ENCODE measurements at places on chromosomes 5 and 9.

DNA sequence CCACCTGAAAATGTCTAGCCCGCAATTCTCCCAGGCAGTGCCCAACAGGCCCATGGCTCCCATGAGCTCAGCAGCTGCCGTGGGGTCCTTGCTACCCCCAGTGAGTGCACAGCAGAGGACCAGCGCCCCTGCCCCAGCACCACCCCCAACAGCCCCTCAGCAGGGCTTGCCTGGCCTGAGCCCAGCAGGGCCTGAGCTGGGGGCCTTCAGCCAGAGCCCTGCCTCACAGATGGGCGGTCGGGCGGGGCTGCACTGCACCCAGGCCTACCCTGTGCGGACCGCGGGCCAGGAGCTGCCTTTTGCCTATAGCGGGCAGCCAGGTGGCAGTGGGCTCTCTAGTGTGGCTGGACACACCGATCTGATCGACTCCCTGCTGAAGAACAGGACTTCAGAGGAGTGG lies 19.3 kb upstream of the LTC4S start:
- no peak for DNase-seq

DNA sequence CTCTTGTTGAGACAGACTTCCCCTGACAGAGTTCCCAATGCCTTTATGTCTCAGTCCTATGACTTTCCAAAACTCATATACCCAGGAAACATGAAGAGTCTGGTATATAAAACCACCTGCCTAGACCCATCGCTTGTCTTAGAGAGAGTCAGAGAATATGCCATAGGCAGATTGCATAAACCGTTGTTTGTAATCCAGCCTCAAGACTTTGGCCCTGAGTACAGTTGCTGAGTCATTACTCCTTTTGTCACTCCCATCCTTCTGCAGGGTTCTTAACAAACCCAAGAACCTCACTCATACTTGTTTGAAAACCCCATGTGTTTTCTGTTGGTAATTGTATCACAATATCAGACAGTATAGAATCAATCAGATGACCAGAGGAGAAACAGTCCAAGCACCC lies 616.3 kb downstream of the SLCO4C1 start:
- DNase-seq, result no peak

DNA sequence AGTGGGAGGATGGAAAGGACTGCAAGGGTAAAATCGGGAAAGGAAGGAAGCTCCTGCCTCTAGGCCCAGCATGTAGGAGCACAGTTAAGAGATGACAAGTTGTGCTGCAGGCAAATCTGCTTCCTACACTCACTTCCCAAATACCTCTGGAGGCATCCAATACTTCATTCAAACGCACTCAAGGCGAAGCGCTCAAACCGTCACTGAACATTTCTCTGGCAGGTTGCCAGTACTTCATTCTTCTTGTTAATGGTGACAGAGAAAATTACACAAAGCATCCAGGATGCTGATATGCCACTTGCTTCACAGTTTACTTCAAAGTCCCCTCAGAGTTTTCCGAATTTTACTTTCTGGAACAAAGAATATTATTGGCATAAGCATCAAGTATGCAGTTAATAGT lies 59.8 kb downstream of the NREP start:
- no peak for DNase-seq

DNA sequence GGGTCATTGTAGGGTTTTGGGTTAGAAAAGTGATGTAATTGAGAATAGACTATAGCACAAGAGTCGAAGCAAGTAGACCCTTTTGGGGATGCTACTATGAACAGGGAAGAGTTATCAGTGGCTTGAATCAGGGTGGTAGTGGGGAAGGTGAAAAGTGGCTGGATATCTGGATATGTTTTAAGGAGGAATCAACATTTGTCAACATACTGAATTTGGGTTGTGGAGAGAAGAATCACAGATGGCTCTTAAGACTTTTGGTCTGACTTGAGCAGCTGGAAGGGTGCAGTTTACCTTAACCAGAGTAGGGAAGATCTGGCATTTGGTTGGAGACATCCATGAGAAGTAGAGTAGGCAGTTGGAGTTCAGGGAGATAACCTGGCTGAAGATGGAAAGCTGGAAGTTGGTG lies 38.5 kb upstream of the FCHO2 start:
- DNase-seq, result no peak

DNA sequence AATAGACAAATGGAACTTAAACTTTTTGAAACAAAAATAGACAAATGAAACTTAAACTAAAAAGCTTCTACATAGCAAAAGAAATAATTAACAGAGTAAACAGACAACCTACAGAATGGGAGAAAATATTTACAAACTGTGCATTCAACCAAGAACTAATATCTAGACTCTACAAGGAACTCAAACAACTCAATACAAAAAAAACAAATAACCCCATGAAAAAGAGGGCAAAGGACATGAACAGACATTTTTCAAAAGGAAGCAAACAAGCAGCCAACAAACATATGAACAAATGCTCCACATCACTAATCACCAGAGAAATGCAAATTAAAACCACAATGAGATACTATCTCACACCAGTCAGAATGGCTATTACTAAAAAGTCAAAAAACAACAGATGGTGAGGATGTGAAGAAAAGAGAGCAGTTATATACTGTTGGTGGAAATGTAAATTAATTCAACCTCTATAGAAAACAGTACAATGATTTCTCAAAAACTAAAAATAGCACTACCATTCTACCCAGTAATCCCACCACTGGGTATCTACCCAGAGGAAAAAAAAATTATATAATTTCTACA lies 170.8 kb upstream of the RGMB start:
- no peak for DNase-seq

DNA sequence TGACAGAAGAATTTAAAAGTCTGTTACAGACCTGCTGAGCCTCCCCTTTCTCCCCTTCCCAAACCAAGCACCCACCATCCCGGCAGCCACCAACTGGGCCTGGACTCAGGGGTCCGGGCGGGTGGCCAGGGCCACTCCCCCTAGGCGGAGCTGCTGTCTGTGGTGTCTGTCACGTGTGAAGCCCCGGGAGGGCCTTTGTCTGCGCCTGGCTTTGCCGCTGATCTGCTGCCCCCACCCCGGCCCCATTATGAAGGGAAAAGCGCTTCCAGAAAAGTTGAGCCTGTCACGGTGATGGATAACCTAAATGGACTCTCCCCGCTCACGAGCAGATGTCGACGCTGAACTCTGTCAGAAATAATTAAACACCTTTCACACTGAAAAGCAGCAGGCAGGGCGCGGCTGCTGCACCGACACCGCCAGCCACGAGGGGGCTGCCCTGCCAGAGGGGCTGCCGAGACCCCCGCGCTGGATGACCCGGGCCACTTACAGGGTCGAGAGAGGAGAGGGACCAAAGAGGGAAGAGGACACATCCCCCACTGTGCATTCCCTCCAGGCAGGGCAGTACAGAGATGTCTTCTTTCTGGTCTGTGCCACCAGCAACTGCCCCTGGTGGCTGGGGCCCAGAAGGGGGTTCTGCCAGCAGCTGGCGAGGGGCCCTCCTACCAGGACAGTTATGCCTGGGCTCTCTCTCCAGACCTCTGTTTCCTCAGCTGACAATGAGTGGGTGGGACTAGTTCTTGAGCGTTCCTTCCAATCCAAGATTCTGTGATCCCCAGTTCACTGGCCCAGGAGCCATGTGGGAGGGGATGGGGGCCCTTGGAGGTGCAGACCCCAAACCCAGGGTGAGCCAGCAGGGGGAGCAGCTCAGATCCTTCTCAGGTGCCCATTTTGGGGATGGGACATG lies 36.0 kb upstream of the BARHL1 start:
- no peak for DNase-seq

GRCh38 chr9:95491543-95492320 lies 25.0 kb downstream of the PTCH1 start:
- no peak for DNase-seq

- no peak for DNase-seq
Observed at GRCh38 chr5:565782-566440, 41.7 kb upstream of the SLC9A3 start.

DNA sequence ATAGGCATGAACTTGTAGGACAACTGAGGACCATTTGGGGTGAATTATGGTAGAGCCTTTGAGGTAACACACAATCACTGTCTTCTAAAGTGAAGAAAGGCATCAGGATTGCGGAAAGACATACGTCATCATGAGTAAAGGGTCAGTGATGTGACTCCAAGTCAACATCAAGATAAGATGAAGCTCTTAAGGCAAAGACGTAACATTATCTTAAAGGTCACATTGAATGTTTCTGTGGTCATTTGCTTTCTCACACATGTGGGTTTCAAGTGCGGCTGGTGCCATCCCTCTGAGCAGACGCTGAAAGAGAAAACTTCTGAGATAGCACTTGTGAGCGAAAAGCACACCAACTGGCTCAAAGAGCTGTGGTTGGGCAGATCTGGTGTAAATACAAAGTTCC lies 63.3 kb upstream of the GRAMD2B start:
- DNase-seq, result no peak

GRCh38 chr5:80619086-80619485 lies 35.4 kb upstream of the MSH3 start:
- DNase-seq, result no peak

- no peak for DNase-seq
Observed at GRCh38 chr5:96321345-96321744, 111.7 kb downstream of the PCSK1 start.

DNA sequence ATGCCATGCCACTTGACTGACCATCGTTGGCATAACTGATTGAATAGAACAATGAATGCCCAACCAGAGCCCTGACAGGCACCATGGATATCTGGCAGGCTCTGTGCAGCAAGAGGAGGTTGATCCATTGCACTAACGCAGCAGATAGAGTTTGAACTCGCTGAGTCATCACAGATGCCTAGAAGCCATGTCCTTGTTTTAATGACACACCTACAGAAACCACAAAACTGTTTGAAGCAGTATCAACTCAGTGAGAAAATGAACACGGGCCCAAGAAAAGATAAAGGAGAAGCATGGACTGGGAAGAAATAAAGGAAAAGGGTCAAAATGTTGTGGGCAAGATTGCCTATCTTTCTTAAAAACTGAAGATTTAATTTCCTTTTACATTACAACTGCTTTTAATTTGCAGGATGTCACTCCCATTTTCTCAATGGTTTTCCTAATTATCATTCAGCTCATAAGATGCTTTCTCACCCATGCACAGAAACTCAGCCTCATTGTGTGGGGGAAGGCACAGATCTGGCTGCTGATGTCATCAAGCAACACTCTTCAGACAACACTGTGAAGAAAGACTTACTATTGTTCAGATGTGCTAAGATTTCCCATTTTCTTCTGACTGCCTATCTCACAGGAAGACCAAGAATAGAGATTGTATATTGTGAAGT lies 129.0 kb downstream of the PIK3R1 start:
- no peak for DNase-seq

DNA sequence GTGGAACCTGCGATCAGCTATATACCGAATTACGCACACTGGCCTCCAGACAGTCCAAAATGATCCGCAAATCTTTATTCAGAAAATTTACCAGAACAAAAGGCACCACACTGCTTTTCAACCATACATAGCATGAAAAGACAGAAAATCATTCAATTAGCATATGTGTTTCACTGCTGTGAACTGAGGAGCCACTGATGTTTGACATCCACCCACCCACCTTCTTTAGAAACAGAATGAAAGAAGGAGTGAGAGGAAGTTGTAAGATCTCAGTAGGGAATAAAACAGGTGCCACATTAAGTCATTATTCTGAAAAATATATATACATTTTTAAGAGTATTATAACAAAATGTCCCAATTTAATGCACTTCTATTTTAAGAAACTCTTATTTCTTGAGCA lies 156.8 kb downstream of the NFIB start:
- DNase-seq, result no peak

GRCh38 chr5:56833325-56833724 lies 18.0 kb downstream of the MAP3K1 start:
- DNase-seq, result no peak

- DNase-seq, result no peak
Observed at GRCh38 chr9:5593904-5594303, 35.0 kb upstream of the RIC1 start.

DNA sequence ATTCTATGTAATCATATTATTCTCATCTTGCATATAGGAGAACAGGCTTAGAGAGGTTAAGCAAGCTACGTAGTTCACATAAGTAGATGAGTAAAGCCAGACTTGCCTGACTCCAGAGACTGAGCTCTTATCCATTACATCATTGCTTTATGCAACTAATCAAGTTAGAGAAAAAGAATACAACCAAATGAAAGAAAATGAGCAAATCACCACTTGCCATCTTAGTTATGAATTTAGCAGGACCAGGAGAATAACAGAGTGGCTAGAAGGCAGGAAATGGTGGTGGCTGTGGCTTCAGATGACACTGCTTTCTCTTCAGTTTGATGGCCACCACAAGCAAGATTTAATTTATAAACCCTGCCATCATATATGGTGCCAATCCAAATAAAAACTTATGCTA lies 26.6 kb downstream of the POC5 start:
- DNase-seq, result no peak

- no peak for DNase-seq
Observed at GRCh38 chr9:103804077-103804735, 289.9 kb upstream of the SMC2 start.

GRCh38 chr5:1093361-1093760 lies 18.5 kb downstream of the SLC12A7 start:
- no peak for DNase-seq

DNA sequence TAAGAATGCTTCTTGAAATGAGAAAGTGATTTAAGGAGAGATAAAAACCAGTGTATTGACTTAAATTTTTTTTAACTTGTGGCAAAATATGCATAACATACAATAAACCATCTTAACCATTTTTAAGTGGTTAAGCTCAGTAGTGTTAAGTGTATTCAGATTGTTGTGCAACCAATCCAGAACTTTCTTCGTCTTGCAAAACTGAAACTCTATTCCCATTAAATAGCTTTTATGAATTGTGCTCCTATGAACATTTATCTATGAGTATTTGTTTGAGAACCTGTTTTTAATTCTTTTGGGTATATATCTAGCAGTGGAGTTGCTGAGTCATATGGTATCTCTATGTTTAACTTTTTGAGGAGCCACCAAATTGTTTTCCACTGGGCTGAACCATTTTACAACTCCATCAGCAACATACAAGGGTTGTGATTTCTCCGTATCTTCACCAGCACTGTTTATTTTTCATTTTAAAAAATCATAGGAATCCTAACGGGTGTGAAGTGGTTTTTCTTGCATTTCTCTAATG lies 76.6 kb upstream of the ACTBL2 start:
- DNase-seq, result no peak

GRCh38 chr9:98892690-98893089 lies 51.0 kb upstream of the COL15A1 start:
- no peak for DNase-seq

- DNase-seq, result no peak
Observed at GRCh38 chr5:137179203-137179602, 319.9 kb downstream of the SPOCK1 start.

DNA sequence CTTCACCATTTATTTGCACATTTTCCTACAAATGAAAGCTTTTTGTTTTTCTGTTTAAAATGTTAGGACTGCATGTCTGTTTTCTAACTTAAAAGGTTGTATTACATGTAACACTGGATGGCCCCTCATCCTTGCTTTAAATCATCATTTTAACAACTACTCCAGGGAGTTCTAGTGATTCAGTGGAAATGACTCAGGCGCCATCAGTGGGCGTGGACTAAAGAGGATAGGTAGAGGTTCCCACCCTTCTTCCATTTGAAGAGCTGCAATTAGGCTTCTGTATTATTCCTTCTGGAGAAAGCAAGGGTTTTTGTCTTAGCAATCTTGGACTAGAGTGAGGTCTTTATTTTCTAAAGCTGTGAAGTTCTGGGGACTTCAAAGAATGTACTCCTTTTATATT lies 213.7 kb downstream of the TMEM38B start:
- no peak for DNase-seq

GRCh38 chr5:134135091-134135655 lies 20.7 kb downstream of the TCF7 start:
- no peak for DNase-seq

All from GF-D8 (cell line).